ENCODE measurements at places on chromosomes 12 and 14.

GRCh38 chr12:51970904-51971646 is 19.6 kb downstream of the ACVR1B start:
- DNase-seq: no peak

DNA sequence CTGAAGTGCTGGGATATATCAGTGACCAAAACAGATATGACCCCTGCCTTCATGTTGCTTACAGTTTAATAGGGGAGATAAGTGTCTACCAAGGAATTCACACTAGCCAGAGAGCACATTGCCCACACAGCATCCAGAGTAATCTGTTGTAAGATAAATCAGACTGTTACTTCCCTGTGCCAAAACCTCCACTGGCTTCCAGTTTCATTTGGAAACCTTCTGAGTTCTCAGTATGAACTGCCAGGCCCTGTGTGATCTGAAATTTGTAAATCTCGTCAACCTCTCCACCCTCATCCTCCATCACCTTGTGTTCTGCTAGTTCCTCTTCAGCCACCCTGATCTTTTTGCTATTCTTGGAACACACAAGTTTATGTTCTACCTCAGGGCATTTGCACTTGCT is 154.7 kb downstream of the ETV6 start:
- no peak for DNase-seq

- no peak for DNase-seq
These were observed 31.1 kb downstream of the GPHN start for GRCh38 chr14:66539034-66539433.

- no peak for DNase-seq
These were observed 60.6 kb upstream of the TMCC3 start for GRCh38 chr12:94710933-94711332.

GRCh38 chr12:50639721-50640120 is 124.2 kb upstream of the ATF1 start:
- DNase-seq: no peak

GRCh38 chr12:96570579-96570978 is 81.2 kb downstream of the CFAP54 start:
- DNase-seq: no peak

DNA sequence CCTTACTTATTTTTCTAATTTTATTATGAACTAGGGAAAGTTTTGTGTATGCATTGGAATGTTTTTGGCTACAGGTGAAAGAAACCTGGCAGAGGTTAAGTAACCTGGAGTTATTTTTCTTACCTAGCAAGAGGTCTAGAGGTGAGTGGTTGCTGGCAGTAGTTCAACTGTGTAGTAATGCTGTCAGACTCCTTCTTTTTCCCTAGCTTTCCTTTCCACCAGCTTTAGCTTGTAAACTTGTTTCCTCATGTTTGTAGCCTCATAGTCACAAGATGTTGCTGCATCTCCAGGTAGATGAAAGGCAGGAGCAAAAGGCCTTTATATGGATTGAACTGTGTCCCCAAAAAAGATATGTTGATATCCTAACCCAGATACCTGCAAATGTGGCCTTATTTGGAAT is 105.1 kb upstream of the AMIGO2 start:
- no peak for DNase-seq

GRCh38 chr12:46562625-46563225 is 190.2 kb upstream of the SLC38A2 start:
- no peak for DNase-seq

DNA sequence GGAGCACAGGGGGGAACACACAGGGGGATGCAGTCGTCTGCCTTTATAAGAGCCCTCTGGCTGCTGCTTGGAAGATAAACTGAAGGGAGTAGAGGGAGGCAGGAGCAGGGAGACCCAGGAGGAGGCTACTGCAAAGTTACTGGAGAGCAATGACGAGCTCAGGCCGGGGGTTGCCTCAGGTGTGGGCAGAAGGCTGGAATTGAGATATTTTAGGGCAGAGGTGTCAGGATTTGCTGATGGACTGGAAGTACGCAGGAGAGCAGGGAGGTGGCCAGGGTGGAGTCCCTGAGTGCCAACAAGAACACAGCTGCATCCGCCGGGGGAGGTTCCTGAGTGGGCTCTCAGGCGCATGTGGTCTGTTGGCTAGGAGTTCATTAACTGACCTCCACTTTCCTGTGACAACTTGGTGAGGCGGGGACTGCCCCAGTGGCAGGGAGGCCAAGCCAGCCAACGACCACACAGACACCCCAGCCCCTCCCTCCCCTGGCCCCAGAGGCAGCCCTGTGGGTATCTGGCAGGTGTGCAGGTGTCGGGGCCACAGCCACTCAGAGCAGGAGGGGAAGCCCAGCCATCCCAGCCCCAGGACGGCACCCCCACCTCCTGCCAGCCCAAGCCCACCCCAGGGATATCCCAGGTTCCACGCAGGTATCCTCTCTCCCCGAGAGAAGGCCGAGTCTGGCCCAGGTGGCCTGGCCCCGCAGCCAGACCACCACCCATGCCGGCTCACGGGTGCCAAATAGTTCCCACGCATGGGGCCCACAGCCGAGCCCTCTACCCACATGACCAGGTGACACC is 85.4 kb downstream of the NCOR2 start:
- DNase-seq: no peak

GRCh38 chr12:47947341-47947740 is 16.1 kb upstream of the TMEM106C start:
- no peak for DNase-seq

- DNase-seq: no peak
These were observed 27.6 kb downstream of the EVL start for GRCh38 chr14:100092832-100093231.

DNA sequence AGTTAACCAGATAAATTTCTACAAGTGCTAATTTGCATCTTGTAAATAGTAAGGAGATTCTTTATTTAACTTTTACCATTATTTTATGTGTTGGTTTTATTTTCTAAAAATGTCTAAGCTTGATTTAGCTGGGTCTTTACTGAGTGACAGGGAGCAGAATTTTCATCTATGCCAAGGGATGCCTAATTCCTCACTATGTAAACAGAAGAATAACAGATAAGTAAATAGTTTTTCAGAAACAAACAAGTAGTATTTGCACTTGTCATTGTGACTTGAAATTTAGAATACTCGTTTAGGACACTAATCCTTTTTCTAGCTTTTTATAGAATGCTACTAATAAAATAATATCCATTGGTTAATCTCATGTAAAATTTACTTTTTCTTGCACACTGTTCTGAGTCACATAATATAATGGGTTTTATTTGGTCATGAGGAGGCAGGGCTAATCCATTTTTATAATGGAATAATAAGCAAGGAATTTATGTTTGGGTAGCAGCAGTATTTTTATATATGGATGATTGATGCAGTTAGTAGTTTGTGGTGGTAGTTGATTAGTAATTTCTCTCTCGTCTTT is 746.5 kb downstream of the SLC6A15 start:
- DNase-seq: no peak

GRCh38 chr12:14283489-14284144 is 81.9 kb upstream of the ATF7IP start:
- DNase-seq: no peak

DNA sequence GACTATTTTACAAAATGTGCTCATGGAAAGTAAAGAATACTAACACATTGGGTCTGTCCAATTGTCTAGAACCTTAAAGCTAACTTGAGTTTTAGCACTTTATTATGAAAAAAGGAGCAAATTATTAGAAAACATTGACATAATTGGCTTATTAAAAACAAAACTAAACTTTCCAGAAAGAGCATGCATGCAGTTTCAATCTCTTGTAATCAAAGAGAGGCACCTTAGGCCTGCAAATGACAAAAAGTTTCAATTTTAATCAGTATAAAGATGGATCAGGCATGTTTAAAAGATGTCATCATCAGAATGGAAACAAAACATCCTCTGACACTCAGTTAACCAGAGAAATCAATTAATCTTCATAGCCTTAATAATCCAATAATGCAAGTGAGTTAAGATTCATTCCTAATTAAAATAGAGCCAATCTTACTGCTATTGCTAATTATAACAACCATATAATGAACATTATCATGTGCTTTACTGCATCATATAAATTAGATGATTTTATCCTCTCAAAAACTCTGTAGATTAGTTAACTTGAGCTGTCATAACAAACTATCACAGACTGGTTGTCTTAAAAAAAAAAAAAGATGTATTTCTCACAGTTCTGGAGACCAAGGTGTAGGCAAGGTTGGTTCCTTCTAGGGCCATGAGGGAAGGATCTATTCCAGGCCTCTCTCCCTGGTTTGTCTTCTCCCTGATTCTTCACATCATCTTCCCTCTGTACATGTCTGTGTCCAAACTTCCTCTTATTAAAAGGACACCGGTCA is 131.4 kb downstream of the RPAP3 start:
- DNase-seq: no peak
